NCI-H2171 treated with DMSO at 0.1 percent for 48 hours (cell line): ENCODE measurements at places on chromosomes 12 and 14.

- no peak for DNase-seq
Measured at GRCh38 chr14:68463705-68464374, 329.0 kb downstream of the ZFP36L1 start.

DNA sequence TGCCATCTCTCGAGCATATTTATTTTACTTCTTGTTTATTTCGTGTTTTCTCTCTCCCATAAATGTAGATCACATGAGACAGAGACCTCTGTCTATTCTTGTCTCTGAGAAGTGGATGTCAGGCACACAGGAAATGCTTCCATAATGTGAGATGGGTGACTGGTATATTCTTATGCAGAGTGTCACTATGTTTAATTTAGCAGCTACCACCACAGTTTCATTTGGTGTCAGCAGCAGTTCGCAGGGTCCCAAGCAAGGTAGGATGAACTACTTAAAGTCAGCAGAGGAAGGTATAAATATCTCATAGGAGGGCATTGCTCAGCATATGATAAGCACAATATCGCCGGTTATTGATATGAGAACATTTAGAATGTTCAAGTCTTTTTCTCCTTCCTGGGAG lies 180.9 kb upstream of the CNTN1 start:
- no peak for DNase-seq

GRCh38 chr14:104105071-104105821 lies 19.7 kb downstream of the ASPG start:
- no peak for DNase-seq

- peak; percentile 60 for DNase-seq
Measured at GRCh38 chr14:51008446-51008845, 64.2 kb upstream of the PYGL start.

DNA sequence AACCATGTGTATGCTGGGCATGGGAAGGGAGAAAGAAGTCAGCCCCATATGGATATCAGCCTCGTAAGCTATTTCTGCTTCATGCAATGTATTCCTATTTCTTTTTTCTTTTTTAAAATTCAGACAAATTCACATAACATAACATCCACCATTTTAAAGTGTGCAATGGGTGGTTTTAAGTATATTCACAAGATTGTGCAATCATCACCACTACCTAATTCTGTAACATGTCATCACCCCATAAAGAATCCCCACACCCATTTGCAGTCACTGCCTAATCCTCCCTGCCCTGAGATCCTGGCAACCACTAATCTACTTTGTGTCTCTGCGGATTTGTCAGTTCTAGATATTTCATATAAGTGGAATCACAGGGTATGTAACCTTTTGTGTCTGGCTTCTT lies 9.5 kb downstream of the POMT2 start:
- DNase-seq = no peak
